ENCODE measurements at places on chromosomes 16 and 17.
A peak's percentile ranks its signal among the peaks of the same experiment; 100 is the strongest.

- no peak for DNase-seq
These were observed 19.9 kb upstream of the GPATCH8 start for GRCh38 chr17:44522883-44523671.

DNA sequence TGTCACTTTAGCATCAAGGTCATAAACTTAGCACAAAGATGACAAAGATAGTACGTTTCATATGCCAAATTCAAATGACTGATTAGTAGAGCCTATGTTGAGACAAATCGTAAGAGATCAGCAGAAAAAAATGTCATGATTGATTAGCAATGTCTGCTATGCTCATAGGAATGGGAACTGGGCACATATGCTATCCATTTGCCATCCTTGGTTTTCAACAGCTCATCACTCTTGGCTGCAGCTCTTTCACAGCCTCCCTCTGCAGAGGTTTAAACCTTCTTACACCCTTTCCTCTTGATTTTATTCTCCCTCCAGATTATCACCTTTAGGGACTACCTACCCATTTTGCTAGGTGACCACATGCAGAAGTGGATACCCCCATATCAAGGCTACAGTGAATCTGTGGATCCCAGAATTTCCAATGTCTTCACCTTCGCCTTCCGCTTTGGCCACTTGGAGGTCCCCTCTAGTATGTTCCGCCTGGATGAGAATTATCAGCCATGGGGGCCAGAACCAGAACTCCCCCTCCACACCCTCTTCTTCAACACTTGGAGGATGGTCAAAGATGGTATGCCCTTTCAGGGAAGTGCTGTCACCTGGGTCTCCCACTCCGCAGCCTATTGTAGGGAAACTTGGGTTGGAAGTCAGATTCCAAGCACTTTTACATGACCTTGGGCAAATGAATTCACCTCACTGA lies 16.2 kb downstream of the MPO start:
- no peak for DNase-seq

- no peak for DNase-seq
These were observed 3.6 kb downstream of the TP53I13 start for GRCh38 chr17:29571883-29572681.

- DNase-seq: no peak
These were observed 54.6 kb upstream of the ENDOV start for GRCh38 chr17:80360396-80360795.

DNA sequence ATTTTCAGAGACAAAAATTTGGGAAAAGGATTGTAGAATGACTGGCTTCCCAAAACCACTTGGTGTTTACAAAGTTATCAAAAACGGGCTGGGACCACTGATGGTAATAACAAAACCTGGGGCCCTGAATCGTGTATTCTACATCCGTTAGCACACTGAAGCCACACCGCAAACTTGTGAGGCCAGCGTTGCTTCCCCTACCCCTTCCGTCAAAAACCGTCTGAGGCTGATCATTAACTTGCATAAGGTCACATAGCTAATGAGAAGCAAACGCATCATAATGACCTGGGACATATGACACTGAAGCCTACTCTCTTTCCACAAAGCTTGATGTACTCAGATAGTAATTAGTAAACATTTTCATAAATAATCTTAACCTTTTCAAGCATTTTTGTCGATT lies 704.3 kb downstream of the MAF start:
- no peak for DNase-seq

GRCh38 chr16:85782451-85782850 lies 16.9 kb downstream of the EMC8 start:
- DNase-seq: no peak

DNA sequence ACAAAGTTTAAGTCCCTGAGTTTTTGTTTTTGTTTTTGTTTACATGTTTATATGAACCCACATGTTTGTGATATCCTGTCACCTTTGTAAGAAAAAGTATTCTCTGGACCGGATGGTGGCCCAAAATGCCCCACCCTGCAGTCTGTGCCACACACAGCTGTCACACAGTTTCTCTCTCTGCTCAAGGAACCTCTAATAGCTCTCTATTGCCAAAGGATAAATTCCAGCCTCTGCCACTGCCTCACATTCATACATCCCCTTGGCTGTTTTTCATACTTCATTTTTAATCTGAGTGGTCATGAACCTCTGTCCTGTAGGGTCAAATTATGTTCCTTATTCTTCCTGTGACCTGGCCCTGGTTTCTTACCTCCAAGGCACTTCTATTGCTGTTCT lies 520.3 kb upstream of the CDH5 start:
- no peak for DNase-seq

GRCh38 chr17:59620518-59621259 lies 994 bp downstream of the CLTC start:
- no peak for DNase-seq

DNA sequence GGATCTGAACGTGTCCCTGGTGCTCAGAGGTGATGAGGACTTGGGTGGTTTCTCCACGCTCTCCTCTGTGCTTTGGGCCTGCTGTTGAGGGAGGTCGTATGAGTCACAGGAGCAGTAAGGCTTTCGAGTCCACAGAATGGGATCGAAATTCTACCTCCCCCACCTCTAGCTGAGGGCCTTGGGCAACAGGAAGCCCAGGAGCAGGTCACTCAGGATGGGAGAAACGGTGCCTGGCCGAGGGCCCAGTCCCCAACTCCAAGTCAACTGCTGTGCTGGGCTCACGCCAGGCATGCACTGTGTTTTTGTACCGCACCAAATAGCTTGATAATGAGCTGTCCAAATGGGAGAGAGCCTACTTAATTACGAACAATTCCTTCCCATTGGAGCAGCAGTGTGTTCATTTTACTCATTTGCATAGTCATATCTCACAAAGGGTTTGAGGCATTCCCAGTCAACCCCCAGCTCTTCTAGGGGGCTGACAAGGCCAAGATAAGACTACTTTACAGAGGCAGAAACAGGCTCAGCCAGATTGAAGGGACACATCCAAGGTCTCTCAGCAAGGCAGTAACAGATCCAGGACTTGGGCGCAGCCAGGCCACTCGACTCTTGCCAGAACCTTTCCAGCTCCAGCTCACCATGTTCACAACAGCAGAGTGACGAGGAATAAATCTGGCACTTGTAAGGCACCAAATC lies 53.6 kb downstream of the WNT3 start:
- DNase-seq: peak; percentile 88

GRCh38 chr17:58315281-58315711 lies 13.3 kb downstream of the TSPOAP1 start:
- no peak for DNase-seq

DNA sequence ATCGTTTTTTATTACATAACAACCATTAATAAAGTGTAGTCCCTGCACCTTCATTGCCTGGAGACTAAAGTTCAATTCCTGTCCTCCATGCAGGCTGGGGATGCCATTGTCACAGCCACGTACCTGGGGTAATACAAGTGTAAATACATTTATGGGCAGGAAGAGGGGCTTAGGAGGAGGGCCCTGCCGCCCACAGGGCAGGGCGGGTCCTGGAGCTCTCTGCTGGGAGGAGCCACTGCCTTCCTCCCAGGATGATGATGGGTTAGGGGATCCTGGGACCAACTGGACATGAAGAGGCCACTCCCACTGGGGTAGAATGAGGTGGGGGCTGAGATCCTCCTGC lies 44.1 kb upstream of the SLC38A10 start:
- DNase-seq: no peak

GRCh38 chr17:76623271-76624146 lies 20.0 kb downstream of the ST6GALNAC1 start:
- peak; percentile 65 for DNase-seq

DNA sequence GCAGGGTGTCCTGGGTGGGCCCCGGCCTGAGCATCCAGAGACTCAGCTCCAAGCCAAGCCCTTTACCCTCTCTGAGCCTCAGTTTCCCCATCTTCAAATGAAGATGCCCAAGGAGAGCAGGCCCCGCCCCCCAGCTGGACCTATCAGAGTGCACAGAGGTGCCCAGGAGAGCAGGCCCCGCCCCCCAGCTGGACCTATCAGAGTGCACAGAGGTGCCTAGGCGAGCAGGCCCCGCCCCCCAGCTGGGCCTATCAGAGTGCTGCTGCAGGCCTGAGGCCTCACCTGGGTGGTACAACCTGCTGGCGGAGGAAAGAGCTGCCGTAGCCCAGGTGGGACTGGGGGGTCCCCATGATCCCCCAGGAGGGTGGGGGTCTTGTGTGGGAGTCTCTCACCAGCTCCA lies 3.4 kb upstream of the SSTR5 start:
- DNase-seq: no peak

DNA sequence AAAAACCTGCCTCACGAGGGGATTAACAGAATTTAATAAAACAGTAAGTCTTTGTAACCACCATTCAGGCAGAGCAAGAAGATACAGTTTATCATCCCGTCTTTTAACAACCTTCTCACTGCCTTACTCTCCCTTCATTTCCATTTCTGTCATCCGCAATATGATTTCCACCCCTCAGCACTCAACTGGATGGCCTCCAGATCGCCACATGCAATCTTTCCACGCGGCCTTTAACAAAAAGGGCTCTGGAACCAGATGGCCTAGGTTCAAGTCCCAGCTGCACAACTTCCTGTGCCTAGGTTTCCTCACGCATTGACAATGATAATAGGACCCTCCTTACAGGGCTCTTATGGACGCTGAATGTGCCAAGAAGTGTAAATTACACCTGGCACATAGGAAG lies 103.6 kb downstream of the GAS7 start:
- no peak for DNase-seq

- DNase-seq: no peak
These were observed 28.1 kb upstream of the ITGA2B start for GRCh38 chr17:44417553-44417952.

- DNase-seq: peak; percentile 60
These were observed 14.3 kb downstream of the PIEZO1 start for GRCh38 chr16:88770461-88771293.

- DNase-seq: no peak
These were observed 85.7 kb downstream of the CDYL2 start for GRCh38 chr16:80718480-80719220.

GRCh38 chr17:2202302-2202995 lies 101.1 kb downstream of the SMG6 start:
- no peak for DNase-seq

- DNase-seq: no peak
These were observed 30.9 kb downstream of the IFT140 start for GRCh38 chr16:1580956-1581355.

GRCh38 chr16:26058326-26058725 lies 366.6 kb downstream of the HS3ST4 start:
- no peak for DNase-seq

DNA sequence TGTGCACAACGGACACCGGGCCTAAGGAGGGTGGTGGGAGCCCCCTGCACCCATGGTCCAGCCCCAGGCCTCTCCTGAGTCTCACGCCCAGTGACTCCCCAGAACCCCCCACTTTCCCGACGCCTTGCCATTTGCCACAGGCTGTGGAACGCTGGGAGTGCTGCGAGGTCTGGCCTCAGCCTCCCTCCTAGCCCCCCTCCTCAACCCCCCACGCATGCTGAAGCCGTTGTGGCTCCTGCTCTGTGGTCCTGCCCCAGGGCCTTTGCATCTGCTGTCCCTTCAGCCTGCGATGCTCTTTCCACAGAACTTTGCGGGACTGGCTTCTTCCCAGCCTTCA lies 226.0 kb upstream of the GSE1 start:
- DNase-seq: no peak

DNA sequence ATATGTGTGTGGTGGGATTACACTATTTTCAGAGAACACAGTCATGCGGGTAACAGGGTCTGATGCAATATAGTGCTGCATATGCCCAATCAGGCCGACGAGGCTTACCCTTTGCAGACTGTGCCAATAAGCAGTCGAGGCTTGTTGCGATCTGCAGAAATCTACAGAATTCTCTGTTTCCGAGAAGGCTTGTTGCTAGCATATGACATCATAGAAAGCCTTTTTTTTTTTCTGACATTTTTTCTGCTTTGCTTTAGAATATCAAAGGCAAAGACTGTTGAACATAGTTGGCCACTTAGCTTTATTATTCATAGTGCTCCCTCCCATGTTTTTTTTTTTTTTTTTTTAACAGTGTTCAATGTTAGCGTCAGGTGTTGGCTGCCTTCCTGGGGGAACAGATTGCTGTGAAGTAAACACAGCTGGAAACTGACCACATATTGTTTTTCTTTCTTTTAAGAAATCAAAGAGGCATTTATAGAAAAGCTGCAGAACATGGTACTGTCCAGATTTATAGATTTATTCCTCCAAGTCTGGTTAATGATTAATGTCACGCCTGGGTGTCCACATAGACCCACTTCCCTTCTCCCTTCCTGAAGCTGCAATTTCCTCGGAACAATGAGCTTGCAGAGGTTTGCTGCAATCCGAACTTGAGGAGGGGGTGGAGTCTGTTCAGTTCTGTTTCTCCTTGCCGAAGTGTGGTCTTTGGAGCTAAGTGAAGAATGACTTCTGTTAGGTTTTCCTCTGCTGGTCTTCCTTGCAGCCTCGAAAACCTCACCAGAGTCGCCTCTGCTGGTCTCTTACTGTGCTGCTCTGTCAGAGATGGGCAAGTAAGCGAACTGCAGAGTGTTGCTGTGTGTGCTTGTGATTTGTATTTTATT lies 87.3 kb downstream of the MAP2K6 start:
- no peak for DNase-seq

- DNase-seq: no peak
These were observed 228.0 kb downstream of the C16orf78 start for GRCh38 chr16:49601576-49601975.

DNA sequence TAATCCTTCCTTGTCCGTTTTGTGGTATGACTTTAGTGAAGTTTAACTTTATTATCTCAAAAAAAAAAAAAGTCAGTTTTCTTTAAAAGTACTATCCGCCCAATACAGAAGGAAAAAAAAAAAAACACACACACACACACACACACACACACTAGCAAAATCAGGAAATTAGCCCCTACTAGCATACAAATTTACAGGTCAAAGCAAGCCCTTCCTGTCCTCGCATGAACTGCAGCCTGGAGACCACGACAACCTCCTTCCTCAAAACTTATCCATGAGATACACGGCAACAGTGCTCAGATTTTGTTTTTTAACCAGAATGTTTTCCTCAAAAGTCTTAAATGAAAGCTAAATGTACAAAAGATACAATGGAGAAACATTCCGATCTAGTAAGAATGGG lies 16.2 kb downstream of the NCOR1 start:
- DNase-seq: no peak

GRCh38 chr17:13491916-13492736 lies 109.6 kb downstream of the HS3ST3A1 start:
- no peak for DNase-seq

DNA sequence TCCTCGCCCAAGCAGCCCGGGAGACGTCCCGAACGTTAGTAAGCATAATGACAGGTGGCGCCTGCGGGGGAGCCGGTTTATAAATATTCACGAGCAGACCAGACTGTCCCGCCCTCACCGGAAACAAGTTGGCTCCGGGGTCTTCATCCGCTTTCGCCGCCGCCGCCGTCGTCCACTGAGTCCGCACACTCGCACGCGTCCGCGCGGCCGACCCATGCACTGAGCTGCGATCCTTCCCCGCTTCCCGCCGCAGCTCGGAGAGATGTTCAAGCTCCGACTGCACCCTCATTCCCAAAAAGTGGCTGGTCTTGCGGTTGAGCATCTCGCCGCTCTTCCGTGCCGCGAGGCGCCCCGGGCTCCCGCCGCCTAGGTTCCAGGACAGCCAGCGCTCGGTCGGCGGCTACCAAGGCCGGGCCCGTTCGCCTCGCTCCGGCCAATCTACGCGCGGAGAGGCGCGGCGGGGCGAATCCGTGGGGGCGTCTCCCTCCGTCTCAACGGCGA lies 385 bp downstream of the CFAP119 start:
- no peak for DNase-seq
